Breast epithelium (tissue), 4 donors: ENCODE measurements at places on chromosomes 7 and 10. TPM values are rescaled to one million over a fixed set of nuclear protein-coding genes. Genes with fewer than 3 reads are reported as not detected.

Gene CPA4
- total RNA-seq: 2.0 TPM

Gene JAKMIP3
- 0.16 TPM for total RNA-seq

Gene GFRA1
- total RNA-seq: 153 TPM

Gene IFIT5
- total RNA-seq: 19.7 TPM

Gene SLC26A3
- not detected for total RNA-seq

Gene ITPRIP
- 12.0 TPM for total RNA-seq

Gene WEE2
- total RNA-seq: not detected

Gene NME8
- not detected for total RNA-seq

Gene MINDY4
- total RNA-seq: 5.6 TPM

Gene GLI3
- total RNA-seq: 29.9 TPM

Gene PVRIG
- total RNA-seq: 0.66 TPM

Gene ZNF518A
- total RNA-seq: 33.7 TPM

GRCh38 chr10:60426425-60426824 lies 36.8 kb upstream of the ANK3 start:
- DNase-seq: no peak

DNA sequence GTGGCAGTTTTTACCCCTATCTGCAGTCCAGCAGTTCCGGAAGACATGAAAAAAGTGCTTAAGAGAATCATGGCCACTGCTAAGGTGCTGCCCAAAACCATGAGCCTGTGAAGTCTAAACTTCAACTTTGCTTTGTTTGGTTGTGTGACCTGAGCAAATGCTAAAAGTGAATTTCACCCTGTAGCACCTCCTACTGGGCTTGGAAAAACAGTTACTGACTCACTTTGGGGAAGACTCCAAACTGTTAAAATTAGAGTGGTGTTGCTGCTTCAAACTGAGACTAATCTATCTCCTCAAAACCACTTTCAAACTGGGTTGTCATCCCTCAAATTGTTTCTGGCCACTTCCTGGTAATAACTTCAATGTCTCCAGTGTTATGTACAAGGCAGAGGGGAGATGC lies 21.3 kb downstream of the MKX start:
- DNase-seq: no peak

- no peak for DNase-seq
These were observed 230.1 kb downstream of the ELFN1 start for GRCh38 chr7:1899951-1900762.

DNA sequence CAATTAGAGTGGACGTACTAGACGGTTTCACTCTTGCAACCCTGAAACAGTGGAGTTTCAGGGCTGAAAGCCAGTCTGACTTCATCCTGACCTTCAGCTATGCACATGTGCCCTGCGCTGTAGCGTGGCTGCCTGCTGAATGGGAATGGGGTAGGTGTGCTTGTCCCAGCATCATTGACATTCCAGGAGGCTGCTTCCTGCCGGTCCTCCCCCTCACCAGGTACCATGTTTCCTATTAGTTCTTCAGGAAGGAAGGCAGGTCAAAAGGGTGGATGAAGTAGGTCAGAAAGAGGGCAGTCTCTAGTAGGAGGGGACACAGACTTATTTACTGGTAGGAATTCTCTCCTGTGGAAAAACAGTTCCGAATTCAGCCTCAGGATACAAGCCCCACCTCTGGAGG lies 551.8 kb upstream of the GALNT17 start:
- no peak for DNase-seq

DNA sequence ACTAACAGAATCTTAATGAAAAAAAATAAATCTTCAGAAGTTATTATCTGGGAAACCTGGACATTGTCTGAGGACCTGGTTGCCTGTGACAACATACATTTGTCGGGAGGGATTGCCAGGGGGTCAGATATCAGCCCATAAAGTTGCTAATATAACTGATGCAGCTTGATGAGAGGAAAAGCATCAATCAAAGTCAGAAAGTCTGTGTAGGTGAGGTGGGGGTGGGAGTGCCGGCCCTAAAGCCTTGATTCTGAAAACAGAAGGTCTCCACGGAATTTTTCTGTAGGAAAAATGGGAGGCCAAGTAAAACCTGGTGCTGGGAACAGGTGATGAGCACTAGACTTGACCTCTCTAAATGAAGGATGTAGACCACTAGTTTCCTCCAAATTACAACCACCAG lies 281.8 kb downstream of the FGFR2 start:
- DNase-seq: no peak

DNA sequence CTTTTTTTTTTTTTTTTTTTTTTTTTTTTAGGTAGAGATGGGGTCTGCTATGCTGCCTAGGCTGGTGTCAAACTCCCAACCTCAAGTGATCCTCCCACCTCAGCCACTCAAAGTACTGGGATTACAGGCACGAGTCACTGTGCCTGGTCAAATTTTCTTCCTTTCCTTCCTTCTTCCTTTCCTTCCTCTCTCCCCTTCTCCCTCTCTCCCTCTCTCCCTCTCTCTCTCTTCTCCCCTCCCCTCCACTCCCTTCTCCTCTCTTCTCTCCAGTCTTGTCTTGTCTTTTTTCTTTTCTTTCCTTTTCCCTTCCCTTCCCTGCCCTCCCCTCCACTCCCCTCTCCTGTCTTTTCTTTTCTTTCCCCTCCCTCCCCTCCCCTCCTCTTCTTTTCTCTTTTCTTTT lies 7.2 kb upstream of the MLXIPL start:
- no peak for DNase-seq

DNA sequence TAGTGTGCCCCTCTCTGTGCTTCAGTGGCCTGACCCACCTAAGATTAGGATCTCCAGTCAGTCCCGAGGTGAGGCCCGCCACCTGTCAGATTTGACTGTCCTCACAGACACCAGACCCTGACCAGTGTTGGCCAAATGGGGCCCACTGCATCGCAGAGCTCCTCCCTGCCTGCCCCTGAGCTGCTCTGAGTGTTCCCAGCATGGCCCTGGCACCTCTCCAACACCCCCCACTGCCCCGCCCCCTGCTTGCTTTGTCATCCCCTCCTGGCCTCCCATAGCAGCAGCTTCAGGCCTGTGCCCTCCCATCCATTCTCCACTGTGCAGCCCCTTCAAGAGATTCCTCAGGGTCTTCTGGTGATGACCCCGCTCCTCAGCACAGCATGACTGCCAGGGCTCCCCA lies 67.6 kb downstream of the C10orf120 start:
- peak; percentile 33 for DNase-seq

DNA sequence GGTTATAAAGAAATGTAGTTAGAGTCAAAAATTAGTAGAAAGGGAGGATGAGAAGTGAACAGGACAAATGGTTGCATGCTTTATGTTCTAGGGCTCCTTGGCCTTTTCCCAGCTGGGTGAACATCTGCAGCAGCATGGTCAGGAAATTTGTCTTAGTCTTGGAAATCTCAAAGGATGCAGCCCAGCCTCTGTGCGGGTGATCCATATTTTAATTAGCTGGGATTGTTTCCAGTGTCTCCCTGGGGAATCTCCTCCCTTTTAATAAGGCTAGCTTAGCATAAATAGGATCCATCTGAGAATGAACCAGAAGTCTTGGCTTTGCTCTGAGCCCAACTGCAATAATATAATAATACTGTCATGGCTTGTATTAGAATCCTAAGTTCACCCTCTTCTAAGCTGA lies 198.3 kb downstream of the PRKG1 start:
- no peak for DNase-seq

- DNase-seq: no peak
These were observed 1.5 kb downstream of the SMARCD3 start for GRCh38 chr7:151246851-151247580.

- DNase-seq: no peak
These were observed 21.2 kb downstream of the CAV1 start for GRCh38 chr7:116546054-116546453.

GRCh38 chr10:80489371-80490112 lies 35.4 kb downstream of the TSPAN14 start:
- no peak for DNase-seq

DNA sequence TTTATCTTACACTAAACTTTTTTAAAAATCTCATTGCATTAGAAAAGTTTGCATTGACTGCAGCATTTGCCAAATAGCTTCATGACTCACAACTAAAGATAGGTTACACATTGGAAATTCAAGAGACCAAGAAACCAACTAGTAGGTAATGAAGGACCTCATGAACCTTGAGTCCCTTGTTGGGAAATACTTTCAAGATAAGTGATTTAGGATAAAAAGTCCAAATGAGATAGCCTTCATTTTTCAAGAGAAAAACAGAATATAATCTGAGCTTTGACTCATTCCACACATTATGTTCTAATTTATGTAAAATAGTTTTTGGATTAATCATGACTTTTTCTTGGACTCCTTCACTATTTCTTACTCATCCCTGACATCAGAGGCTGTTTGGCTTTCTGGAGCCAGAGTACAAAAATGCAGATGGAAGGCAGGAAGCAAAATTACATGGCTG lies 13.1 kb upstream of the LIPF start:
- no peak for DNase-seq

DNA sequence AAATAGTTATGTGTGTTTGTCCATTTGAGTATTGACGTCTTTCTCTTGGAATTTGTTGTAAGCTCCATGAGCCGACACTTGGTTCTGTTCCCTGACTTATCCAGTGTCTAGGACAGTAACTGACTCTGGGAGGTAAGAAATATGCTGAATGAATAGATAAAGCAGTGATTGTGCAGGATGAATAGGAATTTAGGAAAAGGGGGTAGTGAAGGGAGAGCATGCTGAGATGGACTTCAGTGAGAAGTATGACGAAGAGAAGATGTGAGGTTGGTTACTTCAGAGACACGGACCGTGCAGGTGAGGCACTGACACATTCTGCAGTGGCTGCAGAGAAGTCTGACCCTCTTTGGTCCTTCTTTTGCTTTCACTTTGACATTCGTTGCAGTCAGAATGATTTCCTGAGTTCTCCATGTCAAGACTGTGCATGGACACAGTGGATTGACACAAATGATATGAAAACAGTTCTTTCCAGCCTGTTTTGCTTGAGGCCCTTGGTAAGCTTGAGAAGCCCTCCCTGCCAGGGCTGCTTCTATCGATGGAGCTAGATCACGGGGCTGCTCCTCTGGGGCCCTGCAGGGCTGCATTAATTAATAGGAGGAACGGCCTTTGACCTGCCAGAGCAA lies 261.5 kb upstream of the SORCS1 start:
- DNase-seq: no peak

DNA sequence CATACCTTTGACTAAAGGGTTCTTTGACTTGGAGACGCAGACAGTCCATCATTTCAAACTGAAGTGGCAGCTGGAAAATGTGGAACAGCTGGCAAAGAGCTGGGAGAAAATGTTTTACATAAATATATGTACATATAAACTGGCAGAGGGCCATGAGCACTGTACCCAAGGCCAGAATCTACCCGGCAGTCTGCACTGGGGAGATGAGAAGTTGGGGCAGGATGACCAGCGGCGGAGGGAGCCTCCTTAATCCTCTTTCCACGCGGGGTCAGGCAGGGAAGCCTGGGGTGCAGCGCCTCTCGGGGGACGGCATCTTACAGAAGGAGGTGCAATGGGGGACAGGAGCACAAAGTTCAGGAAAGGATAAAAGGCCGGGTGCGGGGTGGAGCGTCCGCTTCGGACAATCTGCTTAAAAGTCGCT lies 1.3 kb downstream of the GLI3 start:
- DNase-seq: no peak

DNA sequence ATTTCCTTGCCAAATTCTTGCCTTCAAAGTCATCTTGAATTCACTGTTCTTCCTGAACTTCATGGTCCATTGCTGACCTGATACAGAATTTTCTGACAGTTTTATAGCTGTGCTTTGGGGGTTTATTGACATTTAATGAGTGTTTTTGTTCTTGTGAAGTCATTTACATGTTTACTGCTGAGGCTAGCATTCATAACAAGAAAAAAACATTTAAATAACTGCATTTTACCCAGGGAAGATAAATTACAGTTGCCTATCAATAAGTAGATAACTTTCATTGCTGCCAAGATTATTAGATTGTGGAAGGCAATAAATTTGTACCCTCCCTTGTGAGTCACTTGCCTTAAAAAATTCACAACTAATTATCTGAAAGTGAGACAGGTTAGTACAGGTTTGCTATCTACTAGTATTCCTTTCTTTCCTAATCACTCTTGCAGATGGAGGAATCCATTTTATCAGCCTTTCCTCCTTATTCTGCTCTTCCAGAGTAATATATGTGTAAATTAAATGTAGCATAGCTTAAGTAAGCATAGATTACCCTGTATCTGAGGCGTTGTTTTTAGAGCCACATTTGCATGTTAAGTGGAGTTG lies 178.4 kb downstream of the EXOC4 start:
- no peak for DNase-seq

GRCh38 chr10:86105181-86105580 lies 261.4 kb downstream of the GRID1 start:
- DNase-seq: no peak

DNA sequence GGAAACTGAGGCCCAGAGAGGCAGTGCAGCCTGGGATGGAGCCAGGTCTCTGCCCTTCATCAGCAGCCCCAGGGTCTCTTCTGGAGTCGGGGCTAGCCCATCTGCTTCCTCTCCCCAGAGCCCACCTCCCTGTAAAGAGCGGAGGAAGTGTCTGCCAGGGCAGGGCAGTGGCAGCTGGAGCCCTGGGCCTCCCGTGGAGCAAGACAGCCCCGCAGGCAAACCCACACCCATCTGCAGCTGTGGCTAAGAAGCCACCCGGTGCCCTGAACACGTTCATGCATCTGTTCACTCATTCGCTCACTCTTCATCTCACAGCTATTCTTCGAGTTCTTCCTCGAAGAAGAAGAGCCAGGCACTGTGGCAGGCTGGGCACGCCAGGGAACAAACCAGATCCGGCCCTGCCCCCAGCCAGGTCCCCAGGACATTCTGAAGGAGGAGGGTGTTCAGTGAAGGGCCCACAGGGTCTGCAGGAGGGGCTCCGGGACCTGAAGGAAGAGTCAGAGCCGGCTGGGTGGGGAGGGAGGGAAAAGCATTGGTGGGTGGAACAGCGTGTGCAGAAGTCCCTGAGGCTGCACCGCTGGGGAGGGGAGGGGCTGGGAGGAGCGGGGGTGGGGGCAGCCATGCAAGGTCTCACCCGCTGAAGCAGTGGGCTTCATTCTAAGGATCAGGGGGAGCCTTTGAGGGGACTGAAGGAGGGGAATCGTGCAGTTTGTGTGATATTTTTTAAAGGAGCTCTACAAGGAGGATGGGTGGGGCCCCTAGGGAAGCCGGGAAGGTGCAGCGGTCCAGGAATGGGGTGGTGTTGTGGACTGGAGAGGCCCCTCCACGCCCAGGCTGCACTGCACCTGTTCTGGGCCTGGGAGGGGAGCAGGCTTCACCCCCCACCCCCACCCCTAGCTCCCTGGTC lies 99.1 kb downstream of the UNCX start:
- no peak for DNase-seq

- DNase-seq: no peak
These were observed 451.5 kb upstream of the SORCS1 start for GRCh38 chr10:107616031-107616430.

DNA sequence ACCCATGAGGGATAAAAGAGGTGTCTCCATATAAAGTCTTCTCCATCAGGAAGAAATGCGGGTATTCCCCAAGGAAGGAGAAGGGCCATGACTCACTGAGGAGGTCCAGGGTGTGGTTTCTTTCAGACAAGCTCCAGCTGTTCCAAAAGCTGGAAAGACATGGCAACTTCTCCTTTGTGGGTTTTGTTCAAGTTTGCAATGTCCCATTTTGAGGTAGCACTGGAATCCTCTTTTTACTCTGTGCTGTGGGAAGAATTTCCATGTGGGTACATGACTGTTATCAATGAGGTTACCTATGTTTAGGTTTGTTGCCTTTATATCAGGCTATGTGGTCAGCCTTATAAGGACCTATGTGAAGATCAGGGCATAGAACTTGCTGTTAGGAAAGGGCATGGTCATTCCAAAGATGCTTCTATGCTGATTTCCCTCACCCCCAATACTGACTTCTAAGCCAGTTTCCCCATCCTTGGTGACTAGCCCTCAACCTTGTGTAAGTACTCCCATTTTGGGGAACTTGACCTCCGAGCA lies 697.5 kb downstream of the INHBA start:
- DNase-seq: no peak
